Activated CD8-positive, alpha-beta T cell treated with anti-CD3 and anti-CD28 coated beads for 36 hours (primary cell): ENCODE measurements at places on chromosomes 12 and 14. TPM values are rescaled to one million over a fixed set of nuclear protein-coding genes. Genes with fewer than 3 reads are reported as not detected.

Gene BRAP
- total RNA-seq = 16.9 TPM

Gene DCN
- total RNA-seq = not detected

Gene WBP11
- total RNA-seq = 130 TPM

Gene NXPH4
- 0.41 TPM for total RNA-seq

Gene TMTC1
- not detected for total RNA-seq

Gene MIPOL1
- not detected for total RNA-seq

Gene MNAT1
- total RNA-seq = 41.6 TPM

Gene GPR137C
- total RNA-seq = 0.05 TPM

Gene LRFN5
- not detected for total RNA-seq

- peaks cover 30% of the 10 kb centered on the region for H3K27me3 ChIP-seq
- H3K27ac ChIP-seq = no peak overlapping the region
- no peaks in the 10 kb centered on the region for H3K36me3 ChIP-seq
- peaks cover 4% of the 10 kb centered on the region for H3K4me1 ChIP-seq
- no peak overlapping the region for H3K4me3 ChIP-seq
- no peak for DNase-seq
Observed at GRCh38 chr14:23355871-23356435, 3.3 kb upstream of the SLC22A17 start.

DNA sequence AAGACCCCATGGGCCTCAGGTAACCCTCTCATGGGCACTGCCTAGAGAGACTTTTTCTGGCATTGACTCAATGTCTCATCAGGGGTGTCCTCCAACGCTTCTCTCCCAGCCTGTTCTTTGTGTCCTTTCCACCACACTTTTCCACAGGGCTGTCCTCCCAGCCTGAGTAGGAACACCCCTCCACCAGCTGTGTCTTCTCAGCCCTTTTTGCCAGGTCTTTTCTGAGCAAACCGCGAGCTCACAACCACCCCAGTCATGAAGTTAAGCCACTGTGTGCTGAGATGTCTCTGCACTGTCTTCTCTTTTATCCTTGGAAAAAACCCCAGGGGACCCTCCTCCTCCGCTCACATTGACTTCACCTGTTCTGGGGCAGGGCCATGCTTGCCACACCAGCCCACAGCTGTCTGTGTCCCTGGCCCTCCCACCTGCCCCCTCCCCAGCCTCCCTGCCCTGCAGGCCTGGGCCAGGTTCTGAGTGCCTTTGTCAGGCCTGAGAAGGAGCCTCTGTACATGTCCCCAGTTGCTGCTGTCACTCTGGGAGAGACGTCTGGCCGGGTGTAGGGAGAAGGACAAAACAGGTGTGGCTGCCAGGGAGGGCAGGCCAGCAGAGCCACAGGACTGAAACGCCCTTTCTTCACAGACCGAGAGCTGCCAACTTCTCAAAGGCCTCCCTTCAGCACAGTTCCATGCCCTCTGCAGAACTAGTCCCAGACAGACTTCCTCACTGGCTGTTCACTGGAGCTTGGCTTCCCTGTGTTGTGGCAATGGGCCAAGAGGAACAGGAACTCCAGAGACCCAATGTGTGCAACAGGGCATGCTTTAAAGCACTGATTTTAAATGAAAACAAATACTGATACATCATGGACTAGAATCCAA is 50.5 kb upstream of the PNMA1 start:
- H3K4me3 ChIP-seq = no peak overlapping the region
- no peaks in the 10 kb centered on the region for H3K27me3 ChIP-seq
- H3K4me1 ChIP-seq = peaks cover 63% of the 10 kb centered on the region
- H3K36me3 ChIP-seq = peaks cover 9% of the 10 kb centered on the region

- H3K27me3 ChIP-seq = peaks cover 14% of the 10 kb centered on the region
- no peak overlapping the region for H3K4me3 ChIP-seq
- H3K27ac ChIP-seq = no peak overlapping the region
- DNase-seq = no peak
- H3K4me1 ChIP-seq = peaks cover 7% of the 10 kb centered on the region
- H3K36me3 ChIP-seq = no peaks in the 10 kb centered on the region
Observed at GRCh38 chr12:102468261-102468915, 12.0 kb downstream of the IGF1 start.

DNA sequence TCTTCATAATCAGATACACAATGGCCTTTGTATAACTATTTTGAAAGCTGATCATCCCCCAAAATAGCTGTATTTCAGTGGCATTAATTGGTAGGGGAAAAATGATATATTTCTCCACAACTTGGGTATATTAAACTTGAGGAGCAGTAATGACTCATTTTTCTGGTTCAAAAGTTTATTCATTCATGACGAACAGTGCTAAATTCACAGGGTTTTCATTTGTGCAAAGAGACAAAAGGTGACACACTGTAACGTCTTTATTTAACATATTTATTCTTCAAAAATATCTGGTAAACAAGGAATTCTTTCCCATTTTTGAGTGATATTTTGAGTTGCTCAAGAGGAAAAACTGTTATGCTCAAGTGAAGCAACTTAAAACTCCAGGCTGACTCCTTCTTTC is 415.5 kb upstream of the SOX5 start:
- no peak overlapping the region for H3K27ac ChIP-seq
- DNase-seq = no peak
- H3K36me3 ChIP-seq = no peaks in the 10 kb centered on the region
- no peaks in the 10 kb centered on the region for H3K4me1 ChIP-seq
- no peaks in the 10 kb centered on the region for H3K27me3 ChIP-seq

GRCh38 chr12:89574736-89575208 is 48.9 kb upstream of the POC1B start:
- no peaks in the 10 kb centered on the region for H3K36me3 ChIP-seq
- no peak for DNase-seq
- H3K27me3 ChIP-seq = no peaks in the 10 kb centered on the region

- DNase-seq = no peak
- H3K27ac ChIP-seq = no peak overlapping the region
- H3K4me1 ChIP-seq = peaks cover 9% of the 10 kb centered on the region
- peaks cover 45% of the 10 kb centered on the region for H3K36me3 ChIP-seq
- no peak overlapping the region for H3K4me3 ChIP-seq
Observed at GRCh38 chr14:24121210-24121609, 6.5 kb upstream of the NRL start.

DNA sequence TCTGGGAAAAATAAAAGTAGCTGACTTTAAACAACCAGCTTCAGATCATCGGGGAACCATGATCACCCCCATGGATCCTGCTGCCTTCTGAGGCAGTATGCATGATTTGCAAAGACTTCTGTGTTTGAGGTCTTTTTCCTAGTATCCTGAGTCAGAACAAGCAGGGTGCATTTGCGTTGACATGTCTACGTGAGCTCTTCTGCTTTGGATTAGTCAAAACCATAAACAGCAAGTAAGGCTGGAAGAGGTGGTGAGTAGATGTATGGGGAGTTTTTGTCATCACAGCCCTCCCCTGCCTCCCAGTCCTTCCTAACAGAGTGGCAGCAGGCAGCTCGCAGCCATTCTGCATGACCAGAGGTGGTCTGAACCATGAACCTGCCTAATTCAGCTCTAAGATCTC is 24.1 kb downstream of the PLEKHG7 start:
- H3K4me1 ChIP-seq = no peaks in the 10 kb centered on the region
- no peak overlapping the region for H3K4me3 ChIP-seq
- H3K36me3 ChIP-seq = no peaks in the 10 kb centered on the region
- peaks cover 2% of the 10 kb centered on the region for H3K27me3 ChIP-seq
- H3K27ac ChIP-seq = no peak overlapping the region
- DNase-seq = no peak

GRCh38 chr12:18327036-18327435 is 65.7 kb downstream of the PIK3C2G start:
- no peaks in the 10 kb centered on the region for H3K36me3 ChIP-seq
- no peak overlapping the region for H3K27ac ChIP-seq
- no peaks in the 10 kb centered on the region for H3K27me3 ChIP-seq
- H3K4me3 ChIP-seq = no peak overlapping the region

GRCh38 chr12:16475521-16475920 is 128.1 kb downstream of the MGST1 start:
- no peaks in the 10 kb centered on the region for H3K36me3 ChIP-seq
- no peaks in the 10 kb centered on the region for H3K27me3 ChIP-seq
- H3K4me3 ChIP-seq = no peak overlapping the region

DNA sequence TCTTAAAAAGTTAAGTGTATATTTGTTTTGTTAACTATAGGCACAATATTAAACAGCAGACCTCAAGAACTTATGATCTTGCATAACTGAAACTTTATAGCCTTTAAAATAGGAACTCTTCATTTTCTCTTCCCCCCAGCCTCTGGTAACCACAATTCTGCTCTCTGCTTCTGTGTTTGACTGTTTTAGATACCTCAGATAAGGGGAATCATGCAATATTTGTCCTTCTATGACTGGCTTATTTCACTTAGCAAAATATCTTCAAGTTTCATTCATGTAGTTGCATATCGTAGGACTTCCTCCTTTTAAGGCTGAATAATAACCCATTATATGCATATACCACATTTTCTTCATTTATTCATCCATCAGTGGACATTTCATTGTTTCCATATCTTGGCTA is 131.3 kb downstream of the PTPRO start:
- peaks cover 2% of the 10 kb centered on the region for H3K27me3 ChIP-seq
- DNase-seq = no peak
- H3K27ac ChIP-seq = no peak overlapping the region

- DNase-seq = no peak
- peaks cover 32% of the 10 kb centered on the region for H3K4me1 ChIP-seq
- H3K36me3 ChIP-seq = peaks cover 34% of the 10 kb centered on the region
- no peaks in the 10 kb centered on the region for H3K27me3 ChIP-seq
- H3K27ac ChIP-seq = no peak overlapping the region
Observed at GRCh38 chr12:26954027-26954426, 15.8 kb downstream of the FGFR1OP2 start.

GRCh38 chr12:54220092-54220557 is 31.3 kb upstream of the SMUG1 start:
- H3K4me1 ChIP-seq = peaks cover 20% of the 10 kb centered on the region
- no peaks in the 10 kb centered on the region for H3K36me3 ChIP-seq
- peaks cover 16% of the 10 kb centered on the region for H3K27me3 ChIP-seq
- no peak overlapping the region for H3K4me3 ChIP-seq
- H3K27ac ChIP-seq = no peak overlapping the region
- DNase-seq = peak; percentile 87

DNA sequence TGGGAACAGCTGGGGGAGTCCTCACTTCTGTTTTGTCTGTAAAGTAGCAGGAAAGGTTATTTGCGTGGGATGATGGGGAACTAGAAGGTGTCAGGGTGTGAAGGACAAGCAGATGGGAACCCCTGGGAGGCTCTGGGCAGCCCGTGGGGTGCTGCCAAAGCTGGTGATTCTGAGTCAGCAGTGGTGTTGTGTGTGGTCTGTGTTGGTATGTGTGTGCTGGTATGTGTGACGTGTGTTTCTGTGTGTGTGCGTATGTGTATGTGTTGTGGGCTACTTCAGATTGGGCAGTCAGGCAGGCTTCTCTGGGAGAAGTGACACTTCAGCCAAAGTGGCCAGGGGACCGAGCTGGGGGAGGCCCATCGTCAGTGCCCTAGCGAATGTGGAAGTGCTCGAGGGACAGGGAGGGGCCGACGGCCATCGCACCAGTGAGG is 15.3 kb upstream of the BDKRB2 start:
- no peak overlapping the region for H3K4me3 ChIP-seq
- DNase-seq = no peak
- H3K36me3 ChIP-seq = no peaks in the 10 kb centered on the region
- H3K4me1 ChIP-seq = peaks cover 2% of the 10 kb centered on the region
- H3K27me3 ChIP-seq = peaks cover 29% of the 10 kb centered on the region

DNA sequence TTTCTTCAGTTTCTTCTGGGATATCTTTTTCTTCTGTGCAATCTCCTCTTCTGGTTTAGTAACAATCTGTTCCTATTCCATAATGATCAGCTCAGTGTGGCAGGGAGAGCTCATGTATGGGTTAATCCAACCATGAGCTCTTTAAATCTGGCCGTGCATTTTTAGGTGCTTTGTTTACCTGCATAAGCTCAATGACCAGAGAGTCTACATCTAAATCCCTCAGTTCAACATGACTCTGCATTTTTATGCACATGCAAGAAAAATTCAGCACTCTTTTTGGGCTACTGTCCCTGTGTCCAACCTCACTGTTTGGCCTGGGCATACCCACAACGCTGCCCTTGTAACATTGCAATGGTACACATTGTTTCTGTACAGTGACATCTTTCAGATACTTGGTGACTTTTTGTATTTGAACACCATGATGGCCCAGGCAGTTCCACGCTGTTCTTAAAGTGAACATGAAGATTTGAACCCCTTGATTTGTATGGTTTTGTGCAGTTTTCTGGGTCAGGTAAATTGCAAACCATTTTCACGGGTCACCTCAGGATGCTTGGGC is 243.3 kb upstream of the SRRM4 start:
- H3K27me3 ChIP-seq = no peaks in the 10 kb centered on the region
- H3K27ac ChIP-seq = no peak overlapping the region
- no peaks in the 10 kb centered on the region for H3K4me1 ChIP-seq
- no peaks in the 10 kb centered on the region for H3K36me3 ChIP-seq
- no peak overlapping the region for H3K4me3 ChIP-seq
- DNase-seq = no peak

GRCh38 chr12:127351481-127352010 is 915.4 kb upstream of the TMEM132C start:
- no peaks in the 10 kb centered on the region for H3K27me3 ChIP-seq
- no peak overlapping the region for H3K27ac ChIP-seq
- no peaks in the 10 kb centered on the region for H3K4me1 ChIP-seq
- no peak overlapping the region for H3K4me3 ChIP-seq

DNA sequence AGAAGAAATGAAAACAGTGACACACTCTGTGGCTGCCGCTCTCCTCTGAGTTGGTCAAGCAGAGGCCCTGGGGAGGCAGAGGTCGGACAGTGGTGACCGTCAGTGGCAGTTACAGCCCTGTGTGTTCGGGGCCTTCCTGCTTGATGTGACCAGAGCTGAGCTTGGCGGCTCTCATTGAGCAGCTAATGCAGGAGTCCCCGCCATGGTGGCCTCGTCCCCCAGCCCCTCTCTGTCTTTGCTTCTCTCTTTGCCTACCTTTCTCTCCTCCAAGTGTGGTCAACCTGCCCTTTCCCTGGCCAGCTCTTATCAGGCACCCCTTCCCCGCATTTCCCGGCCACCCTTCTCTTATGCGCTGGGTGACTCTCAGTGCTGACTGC is 362.8 kb downstream of the CACNA1C start:
- H3K27ac ChIP-seq = no peak overlapping the region
- no peak for DNase-seq
- H3K27me3 ChIP-seq = no peaks in the 10 kb centered on the region
- no peaks in the 10 kb centered on the region for H3K36me3 ChIP-seq
- H3K4me3 ChIP-seq = no peak overlapping the region

DNA sequence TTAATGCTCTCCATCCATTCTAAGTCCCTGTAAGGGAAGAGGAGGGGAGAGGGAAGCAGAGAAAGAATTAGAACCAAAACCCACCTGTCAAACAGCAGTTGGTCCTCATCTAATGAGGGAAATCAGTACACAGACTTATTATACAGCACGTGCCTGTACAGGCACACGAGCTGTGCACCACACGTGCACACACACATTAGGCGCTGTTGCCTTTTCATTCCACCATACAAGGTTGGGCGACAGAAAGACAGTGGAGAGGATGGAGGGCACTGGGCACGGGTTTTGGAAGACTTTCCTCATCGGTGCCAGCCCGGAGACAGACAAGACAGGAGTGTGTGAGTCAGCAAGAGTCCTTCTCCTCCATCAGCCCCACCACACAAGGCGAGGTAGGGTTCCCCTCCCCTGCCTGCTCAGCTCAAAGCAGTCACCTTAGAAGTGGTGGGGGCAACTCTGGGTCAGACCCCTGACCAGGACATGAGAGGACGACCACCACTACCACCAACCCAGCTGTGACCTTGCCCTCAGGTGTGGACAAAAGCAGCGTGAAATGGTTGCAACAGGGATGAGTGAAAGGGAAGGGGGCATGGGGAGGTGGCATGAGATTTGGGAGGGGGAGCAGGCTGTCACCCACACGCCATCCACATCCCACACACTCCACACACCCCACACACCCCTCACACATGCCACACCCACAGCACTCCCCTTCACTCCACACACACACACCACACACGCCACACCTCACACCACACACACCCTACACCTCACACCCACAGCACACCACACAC is 80.7 kb downstream of the ACTN1 start:
- DNase-seq = peak; percentile 11
- H3K4me3 ChIP-seq = no peak overlapping the region
- no peaks in the 10 kb centered on the region for H3K27me3 ChIP-seq
- peaks cover 47% of the 10 kb centered on the region for H3K4me1 ChIP-seq
- H3K27ac ChIP-seq = peak overlapping the region; percentile 79
- H3K36me3 ChIP-seq = peaks cover 55% of the 10 kb centered on the region
